SK-N-DZ (cell line): ENCODE measurements at places on chromosomes 7 and 10.
A peak's percentile ranks its signal among the peaks of the same experiment; 100 is the strongest.

GRCh38 chr10:24307116-24307515, 98.2 kb downstream of the KIAA1217 start:
- no peak for DNase-seq

GRCh38 chr10:26219676-26220075, 3.1 kb downstream of the GAD2 start:
- no peak for DNase-seq

GRCh38 chr7:2968176-2968575, 75.5 kb downstream of the CARD11 start:
- DNase-seq: no peak

GRCh38 chr10:48309711-48310226, 3.3 kb downstream of the MAPK8 start:
- DNase-seq: peak; percentile 22

- no peak for DNase-seq
Observed at GRCh38 chr7:80609751-80610150, 28.7 kb upstream of the CD36 start.

DNA sequence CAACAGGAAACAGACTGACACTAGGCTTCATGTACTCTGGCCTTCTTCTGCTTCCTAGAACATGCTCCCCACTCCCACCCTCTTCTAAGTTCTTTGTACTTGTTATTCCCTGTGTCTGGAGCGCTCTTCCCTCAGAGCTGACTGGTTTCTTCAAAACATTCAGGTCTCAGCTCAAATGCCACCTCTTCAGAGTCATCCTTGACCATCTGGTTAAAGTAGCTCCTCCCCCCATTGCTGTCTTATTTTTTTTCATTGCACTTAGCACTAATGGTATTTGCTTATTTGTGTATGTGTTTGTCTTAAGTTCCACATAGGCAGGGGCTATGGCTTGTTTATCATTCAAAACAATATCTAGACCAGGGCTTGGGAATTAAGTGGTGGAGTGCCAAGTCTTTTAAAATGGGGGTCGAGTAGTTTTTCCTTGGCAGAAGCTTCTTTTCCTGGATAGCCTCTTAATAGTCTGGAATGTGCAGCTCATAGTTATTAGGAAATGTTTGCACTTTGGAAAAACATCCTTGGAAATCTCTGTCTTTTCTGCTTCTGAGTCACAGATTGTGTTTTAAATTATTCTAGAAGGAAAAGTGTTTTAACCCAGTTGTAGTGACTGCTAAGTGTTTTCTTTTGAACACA, 60.0 kb downstream of the RALA start:
- DNase-seq: no peak

GRCh38 chr10:113879691-113880090, 25.2 kb downstream of the NHLRC2 start:
- no peak for DNase-seq

- DNase-seq: no peak
Observed at GRCh38 chr7:67550801-67551436, 554.3 kb downstream of the TYW1 start.

DNA sequence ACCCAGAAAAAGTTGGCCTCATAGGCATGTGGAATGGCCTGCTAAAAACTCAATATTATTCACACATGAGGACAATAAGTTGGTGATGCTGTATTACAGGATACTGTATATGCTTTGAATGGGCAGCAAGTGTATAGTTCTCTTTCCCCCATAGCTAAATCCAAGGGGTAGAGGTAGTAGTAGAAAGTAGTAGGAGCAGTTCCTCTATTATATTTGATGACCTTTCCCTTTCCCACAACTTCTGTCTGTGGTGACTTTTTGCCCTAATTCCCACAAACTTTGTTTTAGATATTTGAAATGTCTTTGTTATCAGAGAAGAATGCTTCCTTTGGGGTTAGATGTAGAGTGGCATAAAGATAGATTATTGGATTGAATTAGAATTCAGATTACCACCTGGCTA, 154.0 kb upstream of the STEAP4 start:
- DNase-seq: no peak

DNA sequence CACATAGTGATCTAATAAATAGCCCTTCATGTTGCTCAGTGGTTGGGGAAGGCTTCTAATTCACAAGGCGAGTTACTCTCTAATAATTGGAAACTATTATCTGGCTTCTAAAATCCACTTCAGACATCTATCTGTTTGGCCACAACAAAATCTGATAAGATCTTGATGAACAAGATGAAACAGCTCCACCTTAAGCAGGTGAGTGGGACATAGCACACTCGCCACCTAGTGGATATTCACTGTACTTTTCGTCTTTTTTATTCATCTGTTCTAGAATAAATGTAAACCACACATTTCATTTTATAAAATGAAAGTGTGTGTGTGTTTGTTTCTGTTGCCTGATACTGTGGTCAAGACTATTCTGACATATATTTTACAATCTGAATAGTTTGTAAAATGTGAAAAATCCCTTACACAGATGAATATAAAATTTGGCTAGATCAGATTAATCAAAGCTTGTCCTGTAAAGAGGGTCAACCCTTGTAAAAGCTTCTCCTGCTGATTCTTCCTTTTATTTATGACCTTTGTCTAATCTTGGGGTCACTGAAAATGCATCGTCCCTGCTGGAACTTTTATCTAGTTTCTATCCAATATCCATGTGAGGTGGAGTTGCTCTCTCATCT, 26.5 kb upstream of the CNTNAP2 start:
- peak; percentile 60 for DNase-seq

DNA sequence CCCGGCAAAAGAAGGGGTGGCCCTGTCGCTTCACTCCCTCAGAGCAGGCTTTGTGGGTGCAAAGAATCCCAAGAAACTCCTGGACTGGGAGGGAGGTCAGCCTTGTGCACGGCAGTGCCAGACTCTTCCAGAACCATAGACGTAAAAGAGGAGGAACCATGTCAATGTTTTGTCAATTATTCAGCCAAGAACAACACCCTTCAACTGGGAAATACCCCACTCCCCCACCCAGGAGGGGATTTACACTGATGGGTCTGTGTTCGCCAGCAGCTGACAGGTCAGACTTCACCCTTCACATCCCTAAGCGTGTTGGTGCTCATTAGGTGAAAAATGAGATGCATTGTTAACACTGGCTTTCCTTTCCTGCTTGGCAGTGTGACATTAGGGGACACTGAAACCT, 116.8 kb upstream of the BMPER start:
- no peak for DNase-seq

- DNase-seq: peak; percentile 7
Observed at GRCh38 chr7:36790311-36790787, 66.1 kb upstream of the AOAH start.

DNA sequence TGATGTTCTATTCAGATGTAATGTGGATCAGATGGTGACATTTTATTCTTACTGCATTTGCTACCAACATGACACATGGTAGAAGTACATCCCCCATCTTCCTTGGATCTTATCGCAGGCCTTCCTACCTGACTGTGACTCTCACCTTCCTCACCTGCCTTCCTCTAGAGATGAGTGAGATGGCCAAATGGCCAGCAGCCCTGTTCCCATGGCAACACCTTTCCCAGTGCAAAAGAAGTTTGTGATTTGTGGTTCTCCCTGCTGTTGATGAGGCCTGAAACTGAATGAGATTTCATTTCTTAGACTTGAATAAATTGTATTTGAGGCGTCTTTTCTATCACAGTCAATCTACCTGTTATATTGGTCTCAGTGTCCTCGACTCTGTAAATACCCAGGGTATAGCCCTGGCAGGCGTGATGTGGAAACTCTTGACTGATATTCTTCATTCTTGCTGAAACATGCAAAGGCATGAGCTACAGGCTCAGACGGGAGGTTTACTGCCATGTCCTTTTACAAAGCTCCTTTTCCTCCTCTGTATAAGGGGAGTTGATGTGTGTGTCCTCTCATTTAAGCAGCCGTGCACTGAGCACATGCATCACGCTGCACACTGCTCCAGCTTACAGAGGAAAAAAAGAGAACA, 440.7 kb upstream of the AKR1E2 start:
- no peak for DNase-seq

- peak; percentile 20 for DNase-seq
Observed at GRCh38 chr10:22666287-22667092, 47.9 kb downstream of the PIP4K2A start.
